ENCODE measurements at places on chromosomes 16 and 17. TPM values are rescaled to one million over a fixed set of nuclear protein-coding genes. Genes with fewer than 3 reads are reported as not detected.

GRCh38 chr16:50269061-50269705 is 2.8 kb downstream of the ADCY7 start:
- no peak for DNase-seq

- DNase-seq, result no peak
These were observed 167.7 kb downstream of the IRX3 start for GRCh38 chr16:54118846-54119245.

- no peak for DNase-seq
These were observed 105.1 kb downstream of the CHD9 start for GRCh38 chr16:53159781-53160436.

DNA sequence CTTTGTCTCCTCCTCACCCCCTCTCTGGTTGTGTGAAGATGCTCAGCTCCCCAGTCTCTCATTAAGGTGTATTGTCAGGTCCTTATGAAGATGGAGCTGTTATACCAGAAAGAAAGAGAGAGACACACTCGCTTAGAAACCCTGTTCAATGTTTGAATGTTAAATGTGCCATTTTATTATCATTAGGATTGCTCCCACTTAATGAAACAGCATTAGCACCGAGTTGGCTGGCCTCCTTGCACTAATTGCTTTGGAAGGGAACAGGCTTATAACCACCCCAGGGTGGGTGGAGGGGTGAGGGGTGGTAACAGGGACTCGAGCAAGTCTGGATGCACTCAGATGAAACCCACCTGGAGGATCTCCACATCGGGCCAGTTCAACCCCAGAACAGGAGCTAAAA is 14.4 kb downstream of the PIPOX start:
- DNase-seq, result no peak

DNA sequence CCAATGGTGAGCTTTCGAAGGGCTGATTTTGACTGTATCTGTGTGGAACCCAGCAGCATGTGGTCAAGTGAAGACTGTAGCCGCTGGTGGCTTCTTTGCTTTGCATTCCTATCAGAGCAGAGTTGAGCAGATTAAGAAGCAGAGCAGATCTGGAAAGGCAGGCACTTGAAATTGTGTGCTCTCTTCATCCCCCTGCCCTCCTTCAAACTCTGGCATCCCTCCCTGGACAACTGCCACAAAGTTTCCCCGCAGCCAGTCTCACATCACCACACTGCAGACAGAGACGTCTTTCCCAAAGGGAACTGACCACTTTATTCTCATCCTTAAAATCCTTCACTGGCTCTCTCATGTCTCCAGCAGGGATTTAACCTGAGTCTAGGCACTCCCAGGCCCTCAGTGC is 237.1 kb upstream of the DYNLRB2 start:
- DNase-seq, result no peak

- DNase-seq, result no peak
These were observed 16.9 kb downstream of the ATP2A3 start for GRCh38 chr17:3947318-3947810.

DNA sequence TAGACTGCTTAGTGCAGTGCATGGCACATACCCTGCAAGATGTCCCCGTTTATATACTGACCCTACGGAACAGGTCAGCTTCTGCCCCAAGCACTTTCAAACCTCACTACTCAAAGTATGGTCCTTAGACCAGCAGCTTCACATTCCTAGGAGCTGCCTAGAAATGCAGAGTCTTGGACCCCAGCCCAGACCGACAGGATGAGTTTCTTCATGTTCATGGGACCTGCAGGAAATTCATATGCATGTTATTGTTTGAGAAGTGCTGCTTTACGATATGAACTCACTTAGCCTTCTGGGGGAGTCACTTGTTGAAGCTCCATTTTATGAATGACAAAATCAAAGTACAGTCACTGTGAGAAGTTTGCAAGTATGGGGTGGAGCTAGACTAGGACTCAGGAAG is 82.6 kb downstream of the DYNLRB2 start:
- DNase-seq, result no peak

GRCh38 chr17:6027342-6028024 is 42.7 kb upstream of the WSCD1 start:
- no peak for DNase-seq

- DNase-seq, result no peak
These were observed 104.0 kb downstream of the TANC2 start for GRCh38 chr17:63070031-63070430.

GRCh38 chr16:82317411-82318167 is 147.6 kb upstream of the MPHOSPH6 start:
- no peak for DNase-seq

- DNase-seq, result no peak
These were observed 60.9 kb downstream of the XYLT1 start for GRCh38 chr16:17409894-17410293.

YBX2 gene
- 0.75 TPM for total RNA-seq

WSCD1 gene
- total RNA-seq, result 11.2 TPM

KREMEN2 gene
- total RNA-seq, result not detected

ATP2C2 gene
- not detected for total RNA-seq
